ENCODE measurements at places on chromosomes 5 and 9. TPM values are rescaled to one million over a fixed set of nuclear protein-coding genes. Genes with fewer than 3 reads are reported as not detected.

- no peak overlapping the region for H3K27ac ChIP-seq
- DNase-seq: no peak
- H3K27me3 ChIP-seq: no peaks in the 10 kb centered on the region
- H3K36me3 ChIP-seq: no peaks in the 10 kb centered on the region
- no peak overlapping the region for H3K4me3 ChIP-seq
Measured at GRCh38 chr5:74103131-74104023, 477.4 kb downstream of the ARHGEF28 start.

- no peak for DNase-seq
- H3K27me3 ChIP-seq: no peaks in the 10 kb centered on the region
- no peak overlapping the region for H3K27ac ChIP-seq
Measured at GRCh38 chr9:79731171-79731890, 159.6 kb downstream of the TLE4 start.

DNA sequence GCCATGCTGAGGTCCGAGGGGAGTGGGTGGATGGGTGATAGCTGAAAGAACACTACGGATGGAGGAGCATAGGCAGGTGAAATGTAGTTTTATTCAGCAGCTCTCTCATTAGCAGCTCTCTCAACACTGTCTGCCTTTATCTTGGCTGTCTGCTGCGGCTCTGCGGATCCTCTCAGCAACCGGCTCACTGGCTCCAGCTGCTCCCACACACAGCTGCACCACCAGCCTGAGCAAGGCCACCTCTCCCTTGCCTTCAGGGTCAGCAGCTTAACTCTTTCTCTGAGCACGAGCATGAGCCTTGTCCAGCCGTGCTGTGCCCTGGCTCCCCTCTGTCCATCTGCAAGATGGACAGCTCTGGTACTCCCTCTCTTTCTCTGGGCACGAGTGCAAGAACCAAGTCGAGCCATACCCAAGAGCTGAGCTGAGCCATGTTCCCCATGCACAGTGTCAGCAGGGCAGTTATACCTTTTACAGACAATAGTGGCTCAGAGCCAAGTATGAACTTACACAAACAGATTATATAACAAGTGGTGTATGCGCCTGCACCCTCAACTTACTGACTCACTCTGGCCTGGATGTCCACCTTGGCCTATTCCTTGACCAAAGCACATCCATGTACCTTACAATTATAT is 108.5 kb downstream of the MACIR start:
- no peaks in the 10 kb centered on the region for H3K4me1 ChIP-seq
- no peak for DNase-seq
- no peaks in the 10 kb centered on the region for H3K27me3 ChIP-seq
- H3K4me3 ChIP-seq: no peak overlapping the region

DNA sequence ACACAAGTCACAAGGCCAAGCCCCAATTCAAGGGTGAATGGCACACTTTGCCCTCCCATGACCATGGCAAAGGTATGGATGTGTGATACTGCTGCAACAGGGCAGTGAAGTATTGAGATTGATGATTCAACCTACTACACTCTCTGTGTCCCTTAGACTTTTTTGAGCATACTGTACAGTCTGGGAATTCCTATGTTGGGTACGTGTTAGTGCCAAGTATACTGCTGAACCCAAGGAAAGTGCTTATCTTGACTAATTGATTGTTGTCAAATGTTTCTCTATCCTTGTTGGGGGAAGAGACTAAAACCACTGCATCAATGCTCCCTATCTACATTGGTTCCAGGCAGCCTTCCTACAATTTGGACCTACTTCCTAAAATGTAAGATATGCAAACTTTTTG is 93.7 kb downstream of the NDFIP1 start:
- H3K4me3 ChIP-seq: no peak overlapping the region
- no peaks in the 10 kb centered on the region for H3K36me3 ChIP-seq
- no peaks in the 10 kb centered on the region for H3K27me3 ChIP-seq
- DNase-seq: no peak

DNA sequence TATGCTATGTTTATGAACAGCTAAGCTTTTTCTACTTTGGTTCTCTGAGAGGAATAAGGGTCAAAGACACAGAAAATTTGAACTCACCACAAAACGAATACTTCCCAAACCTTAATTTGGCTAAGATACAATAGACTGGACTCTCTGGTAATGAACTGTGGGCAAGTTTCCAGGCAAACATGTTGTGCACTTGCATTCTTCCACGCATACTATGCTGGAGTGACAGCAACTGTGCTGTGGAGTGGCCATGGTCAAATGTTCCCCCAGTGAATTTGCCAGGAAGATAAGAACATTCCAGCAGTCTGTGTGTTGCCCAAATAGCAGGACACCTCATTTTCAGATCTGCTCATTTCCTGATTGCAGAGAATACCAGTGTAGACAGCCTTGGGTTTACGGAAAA is 275.3 kb upstream of the IL12B start:
- H3K27me3 ChIP-seq: no peaks in the 10 kb centered on the region
- no peak overlapping the region for H3K4me3 ChIP-seq
- no peak overlapping the region for H3K27ac ChIP-seq
- H3K4me1 ChIP-seq: no peaks in the 10 kb centered on the region
- no peak for DNase-seq
- H3K36me3 ChIP-seq: no peaks in the 10 kb centered on the region

DNA sequence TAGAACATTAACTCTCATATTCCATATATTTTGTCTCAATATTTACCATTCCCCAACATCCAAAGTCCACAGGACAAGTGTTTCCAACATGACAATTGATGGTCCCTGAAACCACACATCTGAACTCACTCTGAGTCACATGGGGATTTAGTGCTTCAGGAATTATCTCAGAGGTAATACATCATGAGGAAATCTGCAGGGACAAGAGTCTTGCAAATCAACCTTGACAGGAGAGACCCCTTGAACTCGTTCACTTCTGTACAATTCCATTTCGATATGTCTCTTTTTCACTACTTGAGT is 119.7 kb upstream of the ABCA1 start:
- H3K27me3 ChIP-seq: no peaks in the 10 kb centered on the region
- no peak for DNase-seq
- no peaks in the 10 kb centered on the region for H3K36me3 ChIP-seq

- no peaks in the 10 kb centered on the region for H3K36me3 ChIP-seq
- peaks cover 4% of the 10 kb centered on the region for H3K4me1 ChIP-seq
- no peak for DNase-seq
Measured at GRCh38 chr9:123832858-123833650, 96.9 kb downstream of the DENND1A start.

- H3K36me3 ChIP-seq: no peaks in the 10 kb centered on the region
- H3K4me1 ChIP-seq: peaks cover 49% of the 10 kb centered on the region
- H3K4me3 ChIP-seq: peak overlapping the region; percentile 51
- peaks cover 72% of the 10 kb centered on the region for H3K27me3 ChIP-seq
Measured at GRCh38 chr5:173328844-173329490, 753 bp upstream of the STC2 start.

DNA sequence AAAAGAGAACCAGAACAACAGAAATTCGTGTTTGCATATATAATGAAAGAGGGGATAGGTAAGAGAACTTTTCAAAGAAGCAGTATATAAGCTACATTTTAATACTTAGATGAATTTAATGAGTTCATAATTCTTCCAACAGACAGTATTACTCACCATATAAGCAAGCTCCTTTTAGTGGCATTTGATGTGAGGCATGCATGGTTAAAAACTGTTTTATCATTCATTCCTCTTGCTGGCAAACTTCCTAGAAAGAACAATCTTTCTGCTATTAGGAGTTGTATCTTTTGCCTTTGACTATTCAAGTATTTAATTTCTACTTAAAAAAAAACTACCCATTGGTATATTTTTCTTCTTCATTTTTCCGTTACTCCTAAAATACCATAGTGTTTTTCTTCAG is 65.7 kb upstream of the EIF4EBP3 start:
- DNase-seq: no peak
- H3K36me3 ChIP-seq: peaks cover 47% of the 10 kb centered on the region
- no peaks in the 10 kb centered on the region for H3K27me3 ChIP-seq
- H3K4me3 ChIP-seq: no peak overlapping the region

DNA sequence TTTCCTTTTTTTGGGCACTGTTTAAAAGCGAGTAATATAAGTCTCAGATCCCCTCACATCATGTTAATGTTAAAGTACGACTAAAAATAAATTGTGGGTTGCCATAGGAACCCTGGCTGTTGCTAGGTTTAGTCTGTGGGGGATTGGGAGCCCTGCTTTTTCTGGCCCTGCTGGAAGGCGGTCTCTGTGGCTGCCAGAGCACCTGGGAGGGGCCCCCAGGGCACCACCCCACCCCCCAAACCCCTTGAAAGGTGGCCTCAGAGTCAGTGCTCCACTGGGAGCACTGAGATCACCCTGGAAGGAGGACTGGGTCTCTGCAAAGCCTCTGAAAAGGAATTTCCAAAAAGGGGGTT is 66.2 kb upstream of the NEURL1B start:
- H3K27me3 ChIP-seq: no peaks in the 10 kb centered on the region
- H3K27ac ChIP-seq: no peak overlapping the region
- H3K4me3 ChIP-seq: no peak overlapping the region
- H3K4me1 ChIP-seq: peaks cover 15% of the 10 kb centered on the region
- DNase-seq: no peak
- no peaks in the 10 kb centered on the region for H3K36me3 ChIP-seq

LURAP1L gene
- 14.4 TPM for total RNA-seq

PCDHAC2 gene
- total RNA-seq: 0.13 TPM

SNCAIP gene
- 3.0 TPM for total RNA-seq

SLC1A3 gene
- total RNA-seq: 34.2 TPM

CNTFR gene
- 9.1 TPM for total RNA-seq

LMX1B gene
- 2.4 TPM for total RNA-seq

CNTNAP3 gene
- 91.9 TPM for total RNA-seq

MARCOL gene
- not detected for total RNA-seq

PELO gene
- total RNA-seq: 10.7 TPM

UCK1 gene
- total RNA-seq: 27.5 TPM

CYFIP2 gene
- total RNA-seq: 16.7 TPM
